T-helper 2 cell (primary cell): ENCODE measurements at places on chromosomes 1 and 21.
A peak's percentile ranks its signal among the peaks of the same experiment; 100 is the strongest.

GRCh38 chr1:14840374-14840773 is 241.9 kb downstream of the KAZN start:
- no peak for DNase-seq

DNA sequence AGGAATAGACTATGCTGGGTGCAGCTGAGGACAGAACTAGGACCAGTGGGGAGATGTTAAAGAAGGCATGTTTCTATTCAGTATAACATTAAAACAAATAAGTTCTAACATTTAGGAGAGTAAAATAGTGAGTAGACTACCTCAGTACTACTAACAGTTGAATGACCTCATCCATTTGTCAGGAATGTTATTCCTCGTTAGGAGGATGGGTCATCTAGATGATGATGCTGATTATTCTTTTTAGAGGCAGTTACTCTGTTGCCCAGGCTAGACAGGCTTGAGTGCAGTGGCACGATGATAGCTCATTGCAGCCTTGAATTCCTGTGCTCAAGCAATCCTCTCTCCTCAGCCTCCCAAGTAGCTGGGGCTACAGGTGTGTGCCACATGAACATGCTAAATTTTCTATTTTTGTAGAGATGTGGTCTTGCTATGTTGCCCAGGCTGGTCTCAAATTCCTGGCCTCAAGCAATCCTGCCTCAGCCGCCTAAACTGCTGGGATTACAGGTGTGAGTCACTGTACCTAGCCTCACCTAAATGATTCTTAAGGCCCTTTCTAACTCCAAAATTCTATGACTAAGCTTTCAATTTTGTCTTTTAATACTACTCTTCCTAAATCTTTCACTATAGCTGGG is 9.3 kb downstream of the EEIG2 start:
- DNase-seq: no peak

- no peak for DNase-seq
Observed at GRCh38 chr1:183773482-183774274, 31.2 kb upstream of the RGL1 start.

GRCh38 chr1:109131059-109131458 is 17.1 kb downstream of the ELAPOR1 start:
- no peak for DNase-seq

- DNase-seq: peak; percentile 27
Observed at GRCh38 chr1:147225193-147225730, at the start of gene FMO5. Gene FMO5, minus strand, starts transcription at chr1:147225339. Its CDS starts 310 bp downstream, at chr1:147225029.

- DNase-seq: no peak
Observed at GRCh38 chr1:222924136-222924706, 109.4 kb downstream of the DISP1 start.

DNA sequence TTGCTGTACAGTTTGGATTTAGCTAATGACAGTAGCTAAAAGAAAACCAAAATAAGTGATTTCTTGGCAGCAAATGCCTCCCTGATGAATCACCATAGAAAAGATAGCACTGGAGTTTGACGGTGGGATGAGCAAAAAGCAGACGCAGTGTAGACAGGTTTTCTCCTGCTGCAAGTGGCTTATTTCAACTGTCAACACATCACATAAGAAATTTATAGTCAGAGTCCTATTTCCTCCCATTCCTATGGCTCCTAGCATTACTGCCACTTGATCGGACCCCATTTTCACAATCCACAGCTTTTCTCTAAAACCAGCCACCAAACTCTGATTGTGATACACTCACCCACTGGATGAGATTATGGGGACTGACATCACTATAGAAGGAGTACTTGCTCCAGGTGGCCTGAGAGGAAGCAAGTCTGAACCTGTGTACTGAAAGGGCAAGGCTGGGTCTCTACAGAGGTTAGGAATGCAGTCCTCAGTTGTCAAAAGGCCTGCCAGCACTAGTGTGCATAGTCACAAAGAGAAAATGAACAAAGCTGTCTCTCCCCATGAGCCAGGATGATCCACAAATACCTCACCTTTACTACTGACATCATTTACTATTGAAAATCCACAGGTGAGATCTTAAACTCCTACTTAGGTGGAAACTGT is 359.8 kb downstream of the LTN1 start:
- no peak for DNase-seq

GRCh38 chr1:46413596-46413985 is 19.5 kb downstream of the FAAH start:
- peak; percentile 69 for DNase-seq

DNA sequence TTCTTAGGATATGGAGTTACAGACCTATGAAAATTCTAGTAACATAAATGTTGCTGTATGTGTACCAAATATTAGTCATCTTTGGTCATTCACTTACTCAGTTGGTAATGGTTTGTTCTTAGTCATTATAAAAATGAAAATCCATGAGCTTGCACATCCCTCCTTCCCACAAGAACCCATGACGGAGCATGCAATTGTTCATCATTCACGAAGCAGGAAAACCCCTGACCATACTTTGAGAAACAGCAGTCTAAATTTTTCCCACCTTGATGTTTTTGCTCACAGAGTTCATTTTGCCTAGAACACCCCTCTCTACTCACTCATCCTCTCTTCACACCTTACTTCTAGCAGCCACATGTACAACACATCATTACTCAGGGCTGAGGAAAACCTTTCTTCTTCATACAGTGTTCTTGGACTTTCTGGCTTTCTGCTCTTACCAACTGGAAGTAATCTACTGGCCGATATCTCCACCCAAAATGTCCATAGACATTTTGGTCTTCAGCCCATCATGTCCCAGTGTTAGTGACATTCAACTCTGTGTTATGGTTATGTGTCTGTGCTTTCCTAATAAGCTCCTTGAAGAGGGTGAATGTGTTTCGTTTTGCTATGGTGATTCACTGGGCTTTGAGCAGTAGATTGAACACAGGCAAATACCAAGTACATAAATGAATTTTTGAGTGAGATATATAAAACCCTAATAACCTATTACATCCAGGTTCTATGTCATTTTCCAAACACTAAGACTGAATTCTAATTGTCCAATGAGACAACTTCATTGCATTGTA is 189.9 kb downstream of the ZC3H11B start:
- DNase-seq: no peak

DNA sequence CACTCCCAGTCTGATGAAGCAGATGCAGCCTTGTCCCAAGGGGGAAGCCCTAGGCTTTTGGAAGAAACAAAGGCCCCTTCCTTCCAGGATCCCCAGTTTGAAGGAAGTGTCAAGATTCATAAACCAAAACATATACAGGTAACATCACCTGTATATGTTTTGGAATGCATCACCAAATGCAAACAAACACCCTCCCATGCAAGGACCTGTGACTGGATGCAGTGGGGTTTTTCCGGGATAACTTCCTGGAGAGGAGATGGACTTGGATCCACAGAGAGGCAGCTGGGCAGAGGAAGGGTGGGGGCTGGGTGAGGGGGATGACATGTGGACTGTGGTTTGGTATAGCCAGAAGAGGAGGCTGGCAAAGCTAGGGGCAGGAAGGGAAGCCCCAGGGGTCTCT is 1.5 kb upstream of the PLA2G2F start:
- no peak for DNase-seq

DNA sequence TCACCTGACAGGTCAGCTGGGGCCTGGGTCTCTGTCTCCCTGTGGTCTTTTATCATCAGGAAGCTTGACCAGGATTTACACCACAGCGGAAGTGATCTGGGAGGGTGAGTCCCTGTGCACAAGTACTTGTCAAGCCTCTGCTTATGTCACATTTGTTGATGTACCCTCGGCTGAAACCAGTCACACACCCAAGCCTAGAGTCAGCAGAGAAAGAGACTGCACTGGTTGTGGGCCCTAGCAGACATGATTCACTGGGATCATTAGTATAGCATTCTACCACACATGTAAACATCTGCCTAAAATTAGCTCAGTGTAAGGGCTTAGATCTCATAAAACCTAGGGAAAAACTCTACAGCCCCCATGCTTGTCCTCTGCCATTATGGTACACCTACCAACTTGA is 79.3 kb upstream of the LAMC2 start:
- DNase-seq: no peak

GRCh38 chr1:199696225-199696624 is 331.3 kb upstream of the NR5A2 start:
- no peak for DNase-seq

GRCh38 chr1:58358346-58358745 is 188.2 kb downstream of the OMA1 start:
- no peak for DNase-seq

GRCh38 chr1:228156941-228157728 is 7.4 kb downstream of the GJC2 start:
- no peak for DNase-seq

- no peak for DNase-seq
Observed at GRCh38 chr1:63674238-63674864, 81.1 kb downstream of the PGM1 start.

DNA sequence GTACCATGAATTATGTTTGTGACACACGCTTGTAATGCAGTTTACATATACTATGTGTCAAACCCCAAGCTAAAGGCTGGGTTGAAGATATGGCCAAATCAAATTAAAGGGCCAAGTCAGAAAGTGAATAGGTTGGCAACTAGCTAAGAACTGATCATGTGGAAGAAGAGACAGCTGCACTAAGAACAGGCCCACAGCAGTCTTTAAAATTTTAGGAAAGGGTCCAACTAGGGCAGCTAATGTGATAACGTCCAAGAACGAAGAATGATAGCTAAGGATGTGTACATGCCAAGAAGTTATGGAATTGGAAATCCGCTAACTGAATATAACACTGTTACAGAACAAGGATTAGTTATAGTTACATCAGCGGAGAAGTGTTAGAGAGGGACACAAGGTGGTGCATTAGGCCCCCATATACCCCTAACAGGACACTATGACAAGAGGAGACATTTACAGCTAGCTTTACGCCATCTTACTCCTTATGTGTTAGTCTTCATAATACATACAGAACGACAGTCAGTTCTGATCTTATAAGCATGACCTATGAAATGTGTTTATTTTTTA is 6.5 kb upstream of the RNF2 start:
- no peak for DNase-seq

DNA sequence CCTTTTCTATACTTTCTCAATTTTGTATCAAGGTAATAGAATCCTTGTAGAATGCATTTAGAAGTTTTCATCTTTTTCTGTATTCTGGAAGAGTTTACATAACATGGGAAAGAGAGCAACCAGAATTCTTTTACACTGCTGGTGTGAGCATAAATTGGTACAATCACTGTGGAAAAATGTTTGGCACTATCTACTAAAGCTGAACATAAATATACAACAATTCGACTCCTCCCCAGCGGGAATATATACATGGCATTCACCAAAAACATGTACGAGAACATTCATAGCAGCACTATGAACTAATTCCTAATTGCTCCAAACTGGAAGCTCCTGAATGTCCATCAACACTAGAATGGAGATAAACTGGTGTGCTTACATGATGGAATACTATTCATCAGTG is 1.8 kb upstream of the ACBD6 start:
- no peak for DNase-seq

- DNase-seq: no peak
Observed at GRCh38 chr1:45629035-45629434, 5.2 kb upstream of the CCDC17 start.

DNA sequence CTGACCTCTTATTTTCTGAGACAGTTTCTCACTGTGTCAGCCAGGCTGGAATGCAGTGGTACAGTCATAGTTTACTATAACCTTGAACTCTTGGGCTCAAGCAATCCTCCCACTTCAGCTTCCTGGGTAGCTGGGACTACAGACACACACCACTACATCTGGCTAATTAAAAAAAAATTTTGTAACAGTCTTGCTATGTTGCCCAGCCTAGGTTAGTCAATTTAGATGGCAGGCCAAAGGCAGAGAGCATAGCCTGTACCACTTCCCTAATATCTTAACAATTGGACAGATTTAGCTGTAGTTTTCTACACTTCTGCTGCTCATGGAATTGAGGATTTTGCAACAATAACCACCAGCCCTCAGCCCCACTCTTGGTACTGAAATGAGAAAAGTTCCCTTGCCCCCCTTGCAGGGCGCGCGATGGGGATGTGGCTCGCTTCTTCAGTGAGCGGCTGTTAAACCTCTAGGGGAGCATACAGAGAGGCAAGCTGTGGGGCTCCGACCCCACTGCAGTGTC is 34.9 kb upstream of the PTGFRN start:
- DNase-seq: no peak

- no peak for DNase-seq
Observed at GRCh38 chr21:29320031-29320430, 21.3 kb downstream of the BACH1 start.

DNA sequence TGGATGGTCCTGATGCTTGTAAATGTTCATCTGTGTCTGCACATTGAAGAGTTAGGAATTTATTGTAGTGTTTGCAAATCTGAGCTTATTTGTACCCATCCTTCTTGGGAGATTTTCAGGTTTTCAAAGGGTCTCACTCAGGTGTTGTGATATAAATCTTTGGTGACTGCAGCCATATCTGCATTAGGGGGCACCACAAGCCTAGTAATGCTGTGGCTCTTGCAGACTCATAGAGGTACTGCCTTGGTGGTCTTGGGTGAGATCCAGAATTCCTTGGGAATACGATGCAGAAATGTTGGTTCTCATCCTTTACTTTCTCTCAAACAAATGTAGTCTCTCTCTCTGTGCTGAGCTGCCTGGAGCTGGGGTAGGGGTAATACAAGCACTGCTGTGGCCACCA is 405.9 kb downstream of the TTLL7 start:
- no peak for DNase-seq

GRCh38 chr1:116680752-116681151 is 13.2 kb upstream of the IGSF3 start:
- no peak for DNase-seq

GRCh38 chr1:198462365-198463019 is 78.0 kb downstream of the ATP6V1G3 start:
- DNase-seq: no peak

DNA sequence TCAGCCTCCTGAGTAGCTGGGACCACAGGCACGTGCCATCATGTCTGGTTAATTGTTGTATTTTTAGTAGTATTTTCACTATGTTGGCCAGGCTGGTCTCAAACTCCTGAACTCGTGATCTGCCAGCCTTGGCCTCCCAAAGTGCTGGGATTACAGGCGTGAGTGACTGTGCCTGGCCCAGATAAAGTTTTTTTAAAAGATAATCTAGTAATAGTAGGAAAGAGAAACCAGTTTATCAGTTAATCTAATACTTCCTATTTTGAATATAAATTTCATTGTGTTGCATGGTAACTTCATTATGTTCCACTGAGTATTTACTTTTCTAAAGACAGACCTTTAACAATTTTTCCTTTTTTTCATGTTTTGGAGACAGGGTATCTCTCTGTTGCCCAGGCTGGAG is 10.0 kb downstream of the RABGAP1L start:
- DNase-seq: no peak

GRCh38 chr1:154661110-154661509 is 53.1 kb upstream of the ADAR start:
- DNase-seq: no peak
